ENCODE measurements at places on chromosomes 5 and 9.

- peak; percentile 42 for DNase-seq
Measured at GRCh38 chr9:88789785-88790184, 201.5 kb upstream of the S1PR3 start.

DNA sequence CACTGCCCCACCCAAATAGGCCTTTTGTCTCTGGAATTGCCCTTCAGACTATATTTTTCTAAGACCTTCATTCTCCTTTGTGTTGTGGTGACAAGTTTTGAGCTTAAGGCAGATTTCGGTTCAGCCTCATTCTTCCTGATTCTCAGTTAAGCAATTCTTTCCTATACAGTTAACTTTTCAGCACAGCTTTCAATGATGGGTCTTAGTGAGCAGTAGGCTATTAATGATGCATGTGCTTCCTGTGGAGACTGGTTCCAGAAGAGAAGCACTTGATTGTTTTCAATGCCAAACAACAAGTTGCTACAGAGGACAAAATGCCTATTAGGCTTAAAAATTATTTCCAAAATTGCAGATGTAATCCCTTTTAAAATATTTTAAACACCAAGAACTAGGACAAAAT is 47.7 kb upstream of the TLX3 start:
- no peak for DNase-seq

- no peak for DNase-seq
Measured at GRCh38 chr9:73152953-73153352, 1.3 kb downstream of the ANXA1 start.

DNA sequence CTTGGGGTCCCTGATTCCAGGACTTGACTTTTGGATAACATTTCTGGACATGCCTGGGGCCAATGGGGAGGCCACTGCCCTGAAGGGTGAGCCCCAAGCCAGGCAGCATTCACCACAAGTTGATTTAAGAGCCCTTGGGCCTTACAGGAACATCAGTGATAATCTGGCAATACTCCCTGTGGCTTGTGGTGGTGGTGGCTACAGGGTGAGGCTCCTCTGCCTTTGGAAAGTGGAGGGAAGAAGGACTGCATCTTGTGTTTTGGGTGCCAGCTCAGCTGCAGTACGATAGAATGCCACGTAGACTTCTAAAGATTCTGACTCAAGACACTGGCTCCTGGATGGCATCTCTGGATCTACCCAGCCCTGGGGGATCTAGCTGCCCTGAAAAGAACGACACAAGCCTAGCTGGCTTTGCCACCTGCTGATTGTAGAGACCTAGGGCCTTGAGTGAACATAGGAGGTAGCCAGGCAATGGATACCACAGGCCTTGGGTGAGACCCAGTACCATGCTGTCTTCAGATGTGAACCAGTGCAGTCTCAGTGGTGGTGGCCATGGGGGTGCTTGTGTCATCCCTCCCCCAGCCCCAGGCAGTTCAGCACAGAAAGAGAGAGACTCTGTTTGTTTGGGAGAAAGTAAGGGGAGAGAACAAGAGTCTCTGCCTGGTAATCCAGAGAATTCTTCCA is 79.0 kb upstream of the DAP start:
- no peak for DNase-seq

- no peak for DNase-seq
Measured at GRCh38 chr5:168064933-168065622, 226.4 kb upstream of the WWC1 start.

GRCh38 chr9:127166111-127166510 is 43.7 kb upstream of the ANGPTL2 start:
- DNase-seq: no peak

DNA sequence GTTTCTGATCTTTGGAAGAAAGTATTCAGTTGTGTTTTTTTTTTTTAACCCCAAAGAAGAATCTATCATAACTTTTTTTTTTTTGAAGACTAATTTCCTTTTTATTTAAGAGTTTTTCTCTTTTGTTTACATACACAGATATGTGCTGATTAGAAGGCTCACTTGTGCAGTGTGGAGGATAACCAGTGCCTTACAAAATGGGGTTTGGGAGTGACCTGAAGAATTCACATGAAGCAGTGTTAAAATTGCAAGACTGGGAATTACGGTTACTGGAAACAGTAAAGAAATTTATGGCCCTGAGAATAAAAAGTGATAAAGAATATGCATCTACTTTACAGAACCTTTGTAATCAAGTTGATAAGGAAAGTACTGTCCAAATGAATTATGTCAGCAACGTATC is 50.3 kb downstream of the FER start:
- no peak for DNase-seq

- no peak for DNase-seq
Measured at GRCh38 chr5:166947045-166947444, 1344.4 kb upstream of the WWC1 start.

- no peak for DNase-seq
Measured at GRCh38 chr9:21491756-21492155, 9.6 kb upstream of the IFNE start.

DNA sequence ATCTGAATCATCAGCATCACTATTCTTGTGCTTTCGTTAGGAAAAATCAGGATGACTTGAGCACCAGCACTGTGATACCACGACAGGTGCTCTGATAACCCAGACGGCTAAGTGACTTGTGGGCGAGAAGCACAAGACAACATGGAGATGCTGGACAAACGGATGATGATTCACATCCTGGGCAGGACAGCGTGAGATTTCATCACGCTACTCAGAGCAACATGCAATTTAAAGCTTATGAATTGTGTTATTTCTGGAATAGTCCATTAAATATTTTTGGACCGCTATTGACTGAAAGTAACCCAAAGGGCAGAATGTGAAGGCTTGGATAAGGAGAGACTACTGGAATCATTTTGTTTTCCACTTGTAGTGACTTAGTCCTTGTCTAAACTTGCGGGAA is 114.8 kb upstream of the DAPK1 start:
- peak; percentile 53 for DNase-seq

DNA sequence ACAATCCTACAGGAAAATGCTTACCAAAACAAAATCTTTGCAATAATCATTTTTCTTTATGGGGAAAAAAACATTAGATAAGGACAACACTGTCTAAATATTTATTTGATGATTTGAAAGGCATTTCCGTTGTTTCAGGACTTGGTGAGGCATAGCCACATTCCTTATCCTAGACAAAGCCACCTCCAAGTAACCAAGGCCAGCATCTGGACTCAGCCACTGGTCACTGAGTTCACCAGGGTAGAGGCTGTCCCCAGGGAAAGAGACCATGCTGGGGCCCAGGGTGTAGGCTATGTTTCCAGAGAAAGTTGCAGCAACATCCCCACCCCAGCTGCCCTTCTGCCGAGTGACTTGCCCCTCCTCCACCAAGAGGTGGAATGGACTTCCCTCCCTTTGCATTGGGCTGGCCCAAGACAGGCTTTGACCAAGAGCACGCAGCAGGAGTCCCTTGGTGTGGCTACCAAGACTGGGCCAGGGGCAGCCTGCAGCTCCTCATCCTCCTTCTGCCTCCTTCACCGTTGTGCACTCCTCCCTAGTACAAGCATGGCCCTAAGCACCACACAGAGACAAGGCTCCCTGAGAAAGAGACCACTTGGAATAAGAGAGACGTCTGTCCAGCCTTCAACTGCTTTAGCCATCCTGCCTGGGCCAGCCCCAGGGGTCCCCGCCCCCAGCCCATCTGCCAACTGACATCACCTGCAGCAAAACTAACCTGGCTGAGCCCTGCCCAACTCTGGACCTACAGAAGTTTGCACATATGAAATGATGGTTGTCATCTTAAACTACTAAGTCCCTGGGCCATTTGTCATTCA is 68.1 kb upstream of the SPIN1 start:
- no peak for DNase-seq

DNA sequence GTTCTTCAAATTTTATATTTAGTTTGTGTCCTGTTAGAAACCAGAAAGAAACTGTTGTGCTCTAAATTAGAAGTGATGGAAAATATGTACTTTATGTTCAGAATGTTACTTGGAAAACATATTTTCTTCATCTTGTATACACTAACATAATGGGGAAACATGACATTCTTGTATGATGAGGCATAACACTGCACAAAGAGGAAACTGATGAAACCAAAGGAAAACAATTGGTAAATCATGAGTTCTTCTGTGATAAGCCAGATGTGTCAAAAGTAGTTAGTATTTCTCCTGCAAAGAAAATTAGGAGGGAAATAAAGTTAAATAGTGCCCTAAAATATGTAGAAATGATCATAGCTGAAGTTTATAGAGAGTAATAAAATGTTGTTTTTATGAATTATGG is 111.1 kb upstream of the FBN2 start:
- peak; percentile 19 for DNase-seq

- no peak for DNase-seq
Measured at GRCh38 chr5:173627860-173628392, 11.5 kb upstream of the BOD1 start.

GRCh38 chr9:34665067-34665380 is 2.6 kb upstream of the CCL27 start:
- DNase-seq: no peak

- DNase-seq: no peak
Measured at GRCh38 chr9:130311408-130312140, 46.0 kb downstream of the HMCN2 start.

DNA sequence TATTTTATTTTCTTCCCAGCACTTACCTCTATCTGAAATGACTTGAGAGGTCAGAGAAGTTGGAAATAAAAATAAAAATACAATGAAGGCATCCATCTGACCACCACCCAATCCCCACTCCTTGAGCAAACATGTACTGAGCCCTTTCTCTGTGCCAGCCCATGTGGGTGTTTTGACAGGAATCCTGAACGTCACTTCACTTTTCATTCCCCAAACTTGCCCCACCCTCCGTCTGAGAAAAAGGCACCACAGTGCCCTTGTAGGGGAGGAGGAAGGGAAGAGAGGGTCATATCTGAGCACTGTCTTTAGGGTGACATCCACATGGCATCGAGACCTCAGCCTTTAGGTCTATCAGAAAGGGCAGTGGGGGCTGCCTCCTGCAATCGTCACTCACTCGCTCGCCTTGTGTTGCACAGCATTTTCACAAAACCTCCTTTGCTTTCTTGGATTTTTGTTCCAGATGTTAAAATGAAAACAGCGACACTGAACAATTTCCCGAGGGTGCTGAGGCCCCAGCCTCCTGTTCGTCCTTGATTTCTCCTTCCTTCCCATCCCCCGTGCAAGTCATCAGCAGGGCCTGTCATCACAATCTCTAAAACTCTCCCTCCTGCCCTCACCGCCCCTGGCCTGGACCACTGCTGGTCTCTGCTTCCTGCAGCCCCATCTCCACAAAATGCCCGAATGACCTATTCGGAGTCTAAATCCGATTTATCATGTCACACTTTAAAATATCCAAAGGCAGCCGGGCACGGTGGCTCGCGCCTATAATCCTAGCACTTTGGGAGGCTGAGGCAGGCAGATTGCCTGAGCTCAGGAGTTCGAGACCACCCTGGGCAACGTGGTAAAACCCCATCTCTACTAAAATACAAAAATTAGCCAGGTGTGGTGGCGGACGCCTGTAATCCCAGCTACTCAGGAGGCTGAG is 13.0 kb downstream of the HIGD2A start:
- DNase-seq: no peak

DNA sequence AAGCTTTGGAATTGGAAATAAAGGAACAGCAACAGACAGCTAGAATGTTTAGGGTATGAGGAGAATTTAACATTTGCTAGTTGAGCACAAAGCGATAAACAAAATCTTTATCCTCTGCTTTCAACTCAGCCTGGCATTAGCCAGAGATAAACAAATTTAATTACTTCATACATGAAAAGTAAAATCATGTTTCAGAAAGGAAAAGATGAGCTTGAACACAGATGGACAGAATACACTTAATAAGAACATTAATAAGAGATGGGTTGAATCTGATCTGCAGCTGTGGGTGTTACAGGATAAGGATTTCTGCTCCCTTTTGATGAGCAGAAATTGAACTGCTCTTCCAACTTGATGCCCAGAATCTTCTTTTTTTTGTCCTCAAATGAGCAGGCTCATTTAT is 275.2 kb downstream of the CSNK1G3 start:
- no peak for DNase-seq

DNA sequence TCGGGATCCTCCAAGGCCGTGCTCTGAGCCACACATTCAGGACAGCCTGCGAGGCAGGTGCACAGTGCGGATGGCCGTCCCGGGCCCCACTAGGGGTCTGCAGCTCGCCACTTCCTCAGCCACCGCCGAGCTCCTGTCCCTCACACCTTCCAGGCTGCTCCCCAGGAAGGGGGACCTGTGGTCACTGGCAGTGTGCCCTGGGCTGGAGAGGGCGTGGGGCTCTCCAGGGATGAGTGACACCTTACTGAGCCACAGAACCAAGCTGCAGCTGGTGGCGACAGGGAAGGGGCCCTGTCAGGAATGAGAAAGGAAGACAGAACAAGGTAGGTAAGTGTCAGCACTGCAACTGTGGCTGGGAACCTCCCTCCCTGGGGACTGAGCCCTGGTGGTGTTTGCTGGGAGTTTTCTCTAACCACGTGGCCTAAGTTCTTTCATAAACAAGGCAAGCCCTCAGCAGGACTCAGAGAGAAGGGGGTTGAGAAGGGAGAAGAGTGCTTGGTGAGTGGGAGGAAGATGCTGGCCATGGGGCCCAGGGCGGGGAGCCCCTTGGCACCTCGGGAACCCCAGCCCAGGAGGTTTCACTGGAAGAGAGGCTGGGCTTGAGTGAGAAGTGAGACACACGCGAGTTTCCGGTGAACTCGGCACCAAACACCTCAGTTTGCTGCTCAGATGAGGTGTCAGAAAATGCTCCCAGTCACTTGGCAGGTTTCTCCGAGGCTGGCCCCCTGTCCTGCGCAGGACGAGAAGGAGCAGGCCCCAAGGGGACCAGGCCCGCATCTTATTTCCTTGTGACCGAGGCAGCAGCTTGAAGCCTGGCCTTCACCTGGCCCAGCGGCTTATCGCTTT is 5.2 kb downstream of the IL13 start:
- DNase-seq: no peak

DNA sequence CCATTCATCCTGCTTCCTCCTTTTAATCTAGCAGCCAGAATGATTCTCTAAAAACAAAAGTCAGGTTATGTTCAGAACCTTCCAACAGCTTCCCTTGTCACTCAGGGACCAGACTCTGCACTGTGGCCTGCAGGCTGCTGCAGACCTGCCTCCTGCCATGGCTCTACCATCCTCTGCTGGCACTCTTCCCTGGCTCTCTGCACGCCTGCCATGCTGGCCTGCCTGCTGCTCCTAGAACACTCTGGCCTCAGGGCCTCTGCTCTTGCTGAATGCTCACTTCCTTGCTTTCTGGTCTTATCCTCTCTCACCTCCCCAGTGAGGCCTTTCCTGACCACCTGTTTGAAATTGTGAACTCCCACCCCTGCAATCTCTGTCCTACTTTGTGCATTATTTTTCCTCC is 149.4 kb downstream of the CD180 start:
- no peak for DNase-seq

- no peak for DNase-seq
Measured at GRCh38 chr9:86328156-86328555, 26.1 kb downstream of the TUT7 start.
